ENCODE measurements at places on chromosomes 12 and 14. TPM values are rescaled to one million over a fixed set of nuclear protein-coding genes. Genes with fewer than 3 reads are reported as not detected.

DNA sequence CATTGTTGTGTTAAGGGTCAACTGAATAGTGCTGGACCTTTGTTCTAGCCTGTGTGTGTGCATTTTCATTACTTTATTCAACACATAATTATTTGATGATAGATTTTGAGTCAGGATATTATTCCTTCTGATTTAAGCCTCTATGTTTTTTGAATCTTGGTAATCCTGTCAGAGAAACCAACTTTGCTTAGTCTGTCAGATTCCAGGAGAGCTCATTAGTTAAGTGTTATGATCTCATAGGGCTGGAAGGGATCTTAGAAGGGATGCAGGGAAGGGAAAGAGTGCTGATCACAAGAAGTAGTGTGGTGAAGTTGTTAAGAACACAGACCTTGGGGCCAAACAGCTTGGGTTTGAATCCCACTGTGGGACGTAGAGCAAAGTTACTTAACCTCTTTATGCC is 52.9 kb downstream of the SCN8A start:
- no peak overlapping the region for H3K27ac ChIP-seq
- no peaks in the 10 kb centered on the region for H3K27me3 ChIP-seq
- DNase-seq, result no peak
- H3K4me1 ChIP-seq, result no peaks in the 10 kb centered on the region
- H3K4me3 ChIP-seq, result no peak overlapping the region

DNA sequence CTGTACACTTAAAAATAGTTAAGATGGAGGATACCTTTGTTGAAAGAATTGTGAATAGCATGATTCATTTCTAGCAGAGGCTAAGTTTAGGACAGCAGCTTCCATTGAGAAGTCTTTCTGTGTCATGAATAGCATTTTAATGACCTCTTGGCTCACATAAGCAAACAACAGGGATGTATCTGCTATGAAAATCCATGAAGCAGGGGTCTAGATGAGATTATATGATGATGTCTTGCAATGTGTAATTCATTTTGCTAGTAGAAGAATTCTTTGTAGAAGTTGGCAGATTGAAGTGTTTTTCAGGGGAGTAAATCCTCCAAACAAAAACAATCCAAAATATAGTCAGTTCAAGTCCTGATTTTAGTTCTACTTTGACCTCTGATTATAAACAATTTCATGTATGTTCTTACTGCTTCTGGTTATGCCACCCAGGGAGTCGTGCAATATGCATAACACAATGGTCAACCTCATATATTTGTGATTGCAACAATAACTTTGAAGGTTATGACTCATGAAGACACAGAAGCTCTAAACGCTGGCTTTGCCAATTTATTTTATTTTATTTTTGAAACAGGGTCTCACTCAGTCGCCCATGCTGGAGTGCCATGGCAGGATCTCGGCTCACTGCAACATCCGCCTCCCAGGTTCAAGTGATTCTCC is 6.9 kb upstream of the RD3L start:
- H3K36me3 ChIP-seq, result no peaks in the 10 kb centered on the region
- no peak overlapping the region for H3K4me3 ChIP-seq
- H3K27ac ChIP-seq, result no peak overlapping the region
- H3K4me1 ChIP-seq, result no peaks in the 10 kb centered on the region
- DNase-seq, result no peak

DNA sequence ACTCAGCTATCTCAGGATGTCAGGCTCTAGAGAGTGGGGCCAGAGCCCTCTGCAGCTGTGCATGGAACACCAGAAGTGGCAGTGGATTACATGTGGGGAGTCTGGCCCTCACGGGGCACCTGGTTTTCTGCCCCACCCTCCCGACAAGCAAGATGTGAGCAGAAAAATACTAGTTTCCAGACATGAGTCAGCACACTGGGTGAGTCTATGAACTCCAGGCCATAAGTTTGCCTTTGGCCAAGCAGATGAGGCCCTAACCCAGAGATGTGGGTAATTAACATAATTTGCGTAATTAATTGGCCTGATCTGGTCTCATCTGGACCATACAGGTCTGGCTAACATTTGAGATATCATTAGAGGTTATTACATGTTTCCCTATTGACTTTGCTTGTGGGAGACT is 37.7 kb upstream of the SLC24A4 start:
- H3K27ac ChIP-seq, result no peak overlapping the region
- no peaks in the 10 kb centered on the region for H3K27me3 ChIP-seq
- no peak for DNase-seq

GRCh38 chr12:22535038-22535437 is 9.3 kb downstream of the C2CD5 start:
- H3K27ac ChIP-seq, result no peak overlapping the region
- H3K4me3 ChIP-seq, result no peak overlapping the region
- H3K27me3 ChIP-seq, result no peaks in the 10 kb centered on the region
- DNase-seq, result no peak

- H3K4me3 ChIP-seq, result no peak overlapping the region
- H3K27me3 ChIP-seq, result no peaks in the 10 kb centered on the region
- no peaks in the 10 kb centered on the region for H3K36me3 ChIP-seq
- no peak for DNase-seq
- peaks cover 12% of the 10 kb centered on the region for H3K4me1 ChIP-seq
- no peak overlapping the region for H3K27ac ChIP-seq
Observed at GRCh38 chr12:53254816-53255545, 13.1 kb upstream of the ESPL1 start.

DNA sequence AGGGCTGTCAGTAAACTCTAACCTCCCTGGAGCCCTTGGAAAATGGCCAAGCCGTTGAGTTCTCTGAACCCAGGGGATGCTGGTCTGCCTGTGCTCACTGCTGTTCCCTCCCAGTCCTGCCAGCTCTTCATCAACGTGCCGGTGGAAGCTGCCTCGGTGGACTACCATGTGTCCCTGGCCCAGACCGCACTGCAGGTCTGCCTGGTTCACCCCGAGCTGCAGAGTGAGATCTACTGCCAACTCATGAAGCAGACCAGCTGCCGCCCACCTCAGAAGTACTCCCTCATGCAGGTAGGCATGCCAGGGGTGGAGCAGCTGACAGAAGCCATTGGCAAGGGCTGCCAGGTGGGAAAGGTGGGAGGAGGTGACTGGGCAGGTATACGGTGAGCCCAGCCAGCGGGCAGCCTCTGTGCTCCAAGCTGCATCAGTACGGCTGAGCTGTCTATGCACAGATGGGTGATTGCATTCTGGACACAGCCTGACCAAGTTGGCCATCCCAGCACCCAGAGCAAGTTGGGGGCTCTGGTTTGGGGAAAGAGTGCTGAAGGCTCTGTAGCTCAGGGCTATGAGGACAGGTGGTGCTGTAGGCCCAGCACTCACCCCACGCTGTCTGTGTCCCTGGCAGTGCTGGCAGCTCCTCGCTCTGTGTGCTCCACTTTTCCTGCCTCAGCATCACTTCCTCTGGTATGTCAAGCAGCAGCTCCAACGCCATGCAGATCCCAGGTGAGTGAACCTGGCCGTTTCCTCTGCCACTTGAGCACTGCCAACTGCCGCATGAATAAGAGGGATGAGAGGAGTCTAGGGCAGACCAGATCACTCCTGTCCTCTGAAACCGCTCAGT is 21.9 kb downstream of the PIGH start:
- H3K36me3 ChIP-seq, result no peaks in the 10 kb centered on the region
- no peak for DNase-seq
- no peaks in the 10 kb centered on the region for H3K4me1 ChIP-seq
- no peak overlapping the region for H3K4me3 ChIP-seq
- no peaks in the 10 kb centered on the region for H3K27me3 ChIP-seq
- no peak overlapping the region for H3K27ac ChIP-seq

GRCh38 chr12:63318313-63318712 is 167.3 kb upstream of the AVPR1A start:
- no peak for DNase-seq
- no peaks in the 10 kb centered on the region for H3K27me3 ChIP-seq
- no peak overlapping the region for H3K27ac ChIP-seq

GRCh38 chr14:105484069-105484996 is 2.4 kb upstream of the CRIP1 start:
- peaks cover 9% of the 10 kb centered on the region for H3K4me1 ChIP-seq
- no peaks in the 10 kb centered on the region for H3K36me3 ChIP-seq
- H3K27me3 ChIP-seq, result peaks cover 94% of the 10 kb centered on the region
- no peak overlapping the region for H3K27ac ChIP-seq
- DNase-seq, result no peak

DNA sequence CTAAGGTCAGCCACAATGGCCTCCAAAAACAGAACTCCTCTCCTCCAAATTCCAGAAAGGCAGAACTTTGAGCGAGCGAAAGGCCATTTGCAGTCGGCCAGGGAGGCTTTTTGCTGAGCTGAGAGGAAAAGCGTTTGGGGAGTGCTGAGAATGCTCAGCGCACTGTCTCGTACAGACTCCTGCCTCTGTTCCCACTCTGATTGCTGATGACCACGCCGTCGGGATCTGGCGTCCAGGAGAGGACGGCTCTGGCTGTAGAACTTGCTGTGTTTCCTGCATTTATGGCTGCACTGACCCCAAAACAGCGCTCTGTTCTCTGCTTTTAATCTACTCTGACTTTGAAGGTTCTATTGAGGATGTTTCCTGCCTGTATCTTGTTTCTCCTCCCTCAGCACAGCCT is 82.4 kb upstream of the WSCD2 start:
- H3K27ac ChIP-seq, result no peak overlapping the region
- no peaks in the 10 kb centered on the region for H3K27me3 ChIP-seq
- H3K4me3 ChIP-seq, result no peak overlapping the region
- H3K4me1 ChIP-seq, result no peaks in the 10 kb centered on the region

DNA sequence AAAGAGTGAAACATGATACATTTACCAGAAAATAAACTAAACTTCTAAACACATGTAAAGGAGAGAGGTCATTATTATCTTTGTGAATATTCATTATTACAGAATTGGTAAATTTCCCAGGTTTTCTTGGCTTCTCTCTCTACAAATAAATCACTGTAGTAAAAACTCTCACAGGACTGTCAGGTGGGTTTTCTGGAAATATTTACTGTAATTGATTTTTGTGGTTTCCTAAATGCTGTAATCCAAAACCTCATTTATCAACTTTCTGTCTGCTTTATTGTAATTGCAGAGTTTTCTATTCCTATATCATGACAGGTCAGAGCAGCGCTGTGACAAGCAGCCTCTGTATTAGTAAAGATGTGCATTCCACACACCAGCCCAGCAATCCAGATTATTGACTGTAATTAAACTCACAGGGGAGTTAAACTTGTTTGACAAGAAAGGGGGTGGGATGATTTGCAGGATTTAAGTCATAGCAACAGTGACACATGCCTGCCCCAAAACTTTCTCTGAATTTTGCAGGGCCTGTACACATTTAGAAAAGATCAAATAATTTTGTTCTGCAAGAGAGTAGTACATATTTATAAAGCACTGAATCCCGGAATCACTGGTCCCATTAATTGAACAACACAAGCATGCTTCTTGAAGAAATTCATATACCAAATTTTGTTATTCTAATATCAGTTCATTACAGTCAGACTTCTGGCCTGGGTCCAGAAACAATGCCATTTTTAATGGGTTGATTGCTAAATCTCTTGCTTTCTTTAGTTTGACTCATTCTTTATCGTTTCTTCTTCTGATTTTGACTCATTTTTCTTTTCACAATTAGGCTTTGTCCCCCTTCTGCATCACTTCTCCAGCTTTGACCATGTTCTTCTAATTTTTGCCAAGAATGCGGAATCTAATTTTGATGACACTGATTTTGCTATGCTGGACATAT is 42.2 kb downstream of the PTPRO start:
- no peaks in the 10 kb centered on the region for H3K36me3 ChIP-seq
- H3K27me3 ChIP-seq, result no peaks in the 10 kb centered on the region
- no peak overlapping the region for H3K27ac ChIP-seq
- DNase-seq, result no peak
- H3K4me3 ChIP-seq, result no peak overlapping the region
- no peaks in the 10 kb centered on the region for H3K4me1 ChIP-seq

- H3K27ac ChIP-seq, result no peak overlapping the region
- no peak for DNase-seq
- H3K27me3 ChIP-seq, result no peaks in the 10 kb centered on the region
- H3K4me3 ChIP-seq, result no peak overlapping the region
- H3K36me3 ChIP-seq, result no peaks in the 10 kb centered on the region
Observed at GRCh38 chr14:89447182-89447944, 30.3 kb upstream of the FOXN3 start.

- H3K4me3 ChIP-seq, result no peak overlapping the region
- no peak overlapping the region for H3K27ac ChIP-seq
- no peak for DNase-seq
Observed at GRCh38 chr12:101832030-101832429, 1.3 kb upstream of the GNPTAB start.

DNA sequence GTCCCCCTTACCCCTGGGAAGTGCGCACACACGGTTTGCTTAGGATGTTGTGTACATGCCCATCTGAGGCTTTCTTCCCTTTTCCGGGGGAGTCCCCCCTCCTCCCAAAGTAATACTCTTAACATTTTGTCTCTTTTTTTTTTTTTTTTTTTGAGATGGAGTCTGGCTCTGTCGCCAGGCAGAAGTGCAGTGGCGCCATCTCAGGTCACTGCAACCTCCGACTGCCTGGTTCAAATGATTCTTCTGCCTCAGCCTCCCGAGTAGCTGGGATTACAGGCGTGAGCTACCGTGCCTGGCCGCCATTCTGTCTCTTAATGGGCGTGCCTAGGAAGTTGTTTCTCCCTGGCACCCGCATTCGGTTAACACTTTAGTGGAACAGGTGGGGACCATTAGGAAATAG is 4.5 kb upstream of the GMFB start:
- H3K4me3 ChIP-seq, result no peak overlapping the region
- peak; percentile 68 for DNase-seq

GRCh38 chr14:105839425-105840265 is 313.3 kb downstream of the TMEM121 start:
- no peak overlapping the region for H3K4me3 ChIP-seq
- no peaks in the 10 kb centered on the region for H3K36me3 ChIP-seq
- no peaks in the 10 kb centered on the region for H3K4me1 ChIP-seq
- H3K27ac ChIP-seq, result no peak overlapping the region

The DDX23 gene
- 93.0 TPM for total RNA-seq

The CCDC92 gene
- not detected for total RNA-seq

The VWF gene
- total RNA-seq, result 0.31 TPM

The BMP4 gene
- total RNA-seq, result 3.9 TPM

The G2E3 gene
- total RNA-seq, result 72.4 TPM

The AMHR2 gene
- 0.24 TPM for total RNA-seq

The ATF1 gene
- 17.5 TPM for total RNA-seq

The SOX5 gene
- 2.1 TPM for total RNA-seq

The ABCD4 gene
- total RNA-seq, result 73.1 TPM

The SLC4A8 gene
- total RNA-seq, result 9.2 TPM

The TAS2R8 gene
- not detected for total RNA-seq
